ENCODE measurements at places on chromosomes 3 and 15.
A peak's percentile ranks its signal among the peaks of the same experiment; 100 is the strongest.

- no peak for DNase-seq
Measured at GRCh38 chr3:14674841-14675240, at the start of gene C3orf20. Gene C3orf20 (plus strand): TSS chr3:14675141. CDS start chr3:14682714, 7,573 bp downstream.

- no peak for DNase-seq
Measured at GRCh38 chr3:42067326-42067725, 23.8 kb upstream of the TRAK1 start.

DNA sequence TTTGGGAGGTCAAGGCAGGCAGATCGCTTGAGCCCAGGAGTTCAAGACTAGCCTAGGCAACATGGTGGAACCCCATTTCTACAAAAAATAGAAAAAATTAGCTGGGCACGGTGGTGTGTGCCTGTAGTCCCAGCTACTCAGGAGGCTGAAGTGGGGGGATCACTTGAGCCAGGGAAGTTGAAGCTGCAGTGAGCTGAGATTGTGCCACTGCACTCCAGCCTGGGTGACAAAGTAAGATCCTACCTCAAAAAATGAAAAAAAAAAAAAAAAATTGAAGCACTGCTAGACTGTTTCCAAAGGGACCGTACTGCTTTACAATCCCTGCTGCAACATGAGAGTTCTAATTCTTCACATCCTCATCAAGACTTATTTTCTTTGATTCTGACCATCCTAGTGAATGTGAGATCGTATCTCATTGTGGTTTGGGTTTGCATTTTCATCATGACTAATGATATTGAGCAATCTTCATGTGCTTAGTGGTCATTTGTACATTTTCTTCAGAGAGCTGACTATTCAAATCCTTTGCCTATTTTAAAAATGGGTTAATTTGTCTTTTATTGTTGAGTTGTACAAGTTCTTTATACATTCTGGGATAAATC lies 10.8 kb downstream of the CMTM8 start:
- DNase-seq, result no peak

- DNase-seq, result no peak
Measured at GRCh38 chr3:113533534-113533892, 1.2 kb downstream of the SIDT1 start.

DNA sequence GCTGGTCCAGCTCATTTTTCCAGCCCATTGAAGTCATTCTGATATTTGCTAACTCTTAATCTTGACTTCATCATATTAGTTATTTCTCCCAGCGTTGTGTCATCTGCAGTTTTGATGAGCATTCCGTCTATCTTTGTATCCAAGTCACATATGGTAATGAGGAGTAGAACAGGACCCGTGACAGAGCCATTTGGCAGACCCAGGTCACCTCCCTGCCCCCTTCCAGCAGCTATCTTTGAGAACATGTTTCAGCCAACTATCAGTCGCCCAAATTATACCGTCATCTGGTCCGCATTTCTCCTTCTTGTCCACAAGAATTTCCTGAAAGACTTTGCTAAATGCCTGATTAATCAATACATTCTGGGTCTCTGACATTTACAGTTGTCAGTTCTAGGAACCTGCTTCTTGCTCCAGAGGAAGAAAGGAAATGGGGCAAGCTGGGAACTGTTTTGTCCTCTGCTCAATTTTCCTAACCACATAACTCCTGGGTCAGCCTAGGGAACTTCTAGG lies 347.1 kb upstream of the NR2E3 start:
- no peak for DNase-seq

DNA sequence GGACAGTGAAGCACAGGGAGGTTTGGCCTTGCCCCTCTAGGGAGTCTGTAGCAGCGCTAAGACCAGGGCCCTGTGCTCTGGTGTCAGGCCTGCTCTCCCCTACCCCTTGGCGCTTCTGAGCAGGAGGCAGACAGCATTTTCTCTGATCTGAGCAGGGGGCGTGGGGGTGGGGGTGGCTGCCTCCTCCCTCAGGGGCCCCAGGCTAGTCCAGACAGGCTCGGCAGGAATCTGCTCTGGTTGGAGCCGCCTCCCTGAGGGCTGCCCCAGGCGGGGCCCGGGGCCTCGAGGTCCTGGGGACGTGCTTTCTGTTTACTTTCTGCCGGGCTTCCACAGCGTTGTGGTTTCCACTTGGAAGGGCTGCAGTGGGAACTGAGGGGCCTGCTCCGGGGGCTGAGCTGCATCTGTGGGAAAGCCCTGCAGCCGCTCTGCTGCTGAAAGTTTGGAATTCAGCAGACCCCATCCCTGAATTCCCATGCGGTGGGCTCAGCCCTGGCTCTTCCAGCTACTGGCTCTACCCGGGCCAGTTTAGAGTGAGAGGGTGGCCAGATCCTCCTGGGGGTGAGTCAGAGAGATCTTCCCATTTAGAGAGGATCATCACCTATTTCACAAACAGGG lies 105.4 kb downstream of the LINGO1 start:
- DNase-seq, result peak; percentile 88

DNA sequence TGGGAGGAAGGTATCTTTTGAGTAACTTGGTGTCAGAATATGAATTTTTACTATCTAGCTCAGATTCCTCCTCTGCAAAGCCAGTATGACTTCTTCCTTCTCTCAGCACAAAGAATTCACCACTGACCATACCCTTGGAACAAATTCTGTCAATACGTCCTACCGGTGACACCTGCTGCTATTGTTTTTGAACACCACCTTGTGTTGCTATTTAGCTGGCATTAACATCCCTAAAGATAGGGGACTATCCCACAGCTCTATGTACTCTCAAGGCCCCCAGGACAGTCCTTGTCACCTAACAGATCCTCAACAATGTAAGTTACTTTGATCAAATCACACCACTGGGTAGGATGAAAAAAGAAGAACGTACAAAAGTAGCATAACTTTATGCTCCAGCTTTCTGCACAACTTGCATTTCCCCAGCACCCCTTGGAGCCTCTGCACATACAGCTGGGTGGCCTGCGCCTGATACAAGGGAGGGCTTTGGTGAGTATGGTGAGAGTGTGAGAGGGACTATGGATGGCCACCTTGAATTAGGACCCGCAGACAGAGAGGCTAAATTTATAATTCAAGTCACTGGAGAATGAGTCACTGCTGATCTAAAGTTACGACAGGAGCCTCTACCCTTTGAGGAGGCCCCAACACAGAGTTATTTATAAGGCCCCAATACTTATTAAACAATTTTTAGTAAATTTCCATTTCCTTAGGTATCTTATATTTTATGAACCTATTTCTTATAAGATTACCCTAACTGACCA lies 2.3 kb upstream of the COLQ start:
- DNase-seq, result no peak

DNA sequence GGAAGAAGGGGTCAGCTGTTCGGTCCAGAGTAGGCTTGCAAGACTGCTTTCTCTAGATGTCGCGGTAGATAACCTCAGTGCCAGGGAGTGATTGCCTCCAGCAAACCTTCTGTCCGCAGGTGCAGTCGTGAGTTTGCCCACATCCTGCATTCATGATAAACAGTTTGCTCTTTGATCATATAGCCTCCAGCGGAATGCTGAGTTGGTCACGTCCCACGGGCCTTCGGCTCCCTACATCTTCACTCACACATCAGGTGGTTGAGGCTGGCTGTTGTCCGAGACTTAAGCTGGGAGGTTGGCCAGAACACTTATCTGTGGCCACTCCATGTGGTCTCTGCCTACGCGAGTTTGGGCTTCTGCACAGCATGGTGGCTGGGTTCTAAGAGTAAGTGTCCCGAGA lies 62.1 kb upstream of the NR2C2 start:
- no peak for DNase-seq

GRCh38 chr15:26926081-26926480 lies 44.9 kb upstream of the GABRG3 start:
- no peak for DNase-seq

GRCh38 chr3:89521328-89521727 lies 413.9 kb downstream of the EPHA3 start:
- no peak for DNase-seq

GRCh38 chr3:124318656-124319055 lies 326.7 kb upstream of the ROPN1 start:
- DNase-seq, result no peak

GRCh38 chr3:105847452-105847851 lies 21.4 kb downstream of the CBLB start:
- DNase-seq, result no peak

- peak; percentile 96 for DNase-seq
Measured at GRCh38 chr3:39106851-39107387, 508 bp downstream of the GORASP1 start.

GRCh38 chr15:49521802-49522201 lies 98.8 kb downstream of the FGF7 start:
- DNase-seq, result peak; percentile 27

DNA sequence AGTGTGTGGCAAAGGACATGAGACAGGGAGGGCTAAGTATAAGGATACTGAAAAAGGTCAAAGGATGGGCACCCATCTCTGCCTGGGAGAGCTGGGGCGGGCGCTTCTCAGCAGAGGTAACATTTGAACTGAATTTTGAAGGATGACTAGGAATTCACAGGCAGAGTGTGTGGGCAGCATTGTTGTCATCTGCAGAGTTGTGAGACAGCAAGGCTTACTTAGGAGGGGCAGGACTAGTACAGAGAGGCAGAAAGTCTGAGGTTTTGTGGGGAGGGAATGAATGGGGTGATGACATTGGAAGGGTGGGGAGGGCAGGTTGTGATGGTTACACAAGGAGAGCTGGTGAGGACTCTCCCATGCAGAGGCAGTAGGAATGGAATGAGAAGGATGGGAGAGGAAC lies 84.1 kb upstream of the PRR23C start:
- DNase-seq, result no peak

DNA sequence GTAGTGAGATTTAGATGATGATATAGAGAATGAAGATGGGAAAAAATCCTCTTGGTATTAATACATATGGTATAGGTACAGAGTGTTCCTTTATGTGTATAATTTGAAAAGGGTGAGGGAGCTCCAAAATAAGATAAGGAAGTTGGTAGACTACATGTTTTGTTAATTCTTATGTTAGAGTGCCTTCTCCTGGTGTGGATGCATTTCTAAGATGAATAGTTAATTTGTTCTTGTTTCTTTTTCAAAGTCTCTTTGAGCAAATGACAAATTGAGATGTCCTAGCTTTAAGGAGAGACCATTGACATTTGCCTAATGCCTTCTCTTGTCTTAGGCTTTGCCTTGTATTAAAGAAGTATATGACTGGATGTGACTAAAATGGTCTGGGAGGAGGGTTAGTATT lies 34.1 kb downstream of the AKAP13 start:
- peak; percentile 42 for DNase-seq

GRCh38 chr3:195150181-195151118 lies 120.5 kb downstream of the XXYLT1 start:
- DNase-seq, result peak; percentile 94

GRCh38 chr3:146747928-146748327 lies 142.8 kb upstream of the PLSCR5 start:
- peak; percentile 39 for DNase-seq

DNA sequence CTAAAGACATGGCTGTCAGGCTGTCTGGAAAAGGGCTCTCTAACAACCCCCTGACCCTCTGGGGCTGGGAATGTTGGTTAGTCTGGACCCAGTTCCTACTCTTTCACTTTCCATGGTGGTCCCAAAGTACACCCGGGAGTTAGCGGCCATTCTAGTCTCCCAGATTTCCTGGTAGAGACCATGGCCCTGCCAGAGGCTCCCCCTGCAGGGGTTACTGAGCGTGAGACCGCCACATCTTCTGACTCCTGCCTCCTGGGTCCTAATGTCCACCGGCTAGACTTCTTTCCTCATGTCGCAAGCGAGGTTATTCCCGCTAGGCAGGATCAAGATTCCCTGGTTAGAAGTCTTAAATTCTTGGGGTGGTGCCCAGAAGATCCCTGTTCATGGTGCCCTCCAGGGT lies 540.0 kb upstream of the ROBO1 start:
- DNase-seq, result no peak

- DNase-seq, result no peak
Measured at GRCh38 chr3:125340121-125340520, 35.0 kb downstream of the ZNF148 start.

DNA sequence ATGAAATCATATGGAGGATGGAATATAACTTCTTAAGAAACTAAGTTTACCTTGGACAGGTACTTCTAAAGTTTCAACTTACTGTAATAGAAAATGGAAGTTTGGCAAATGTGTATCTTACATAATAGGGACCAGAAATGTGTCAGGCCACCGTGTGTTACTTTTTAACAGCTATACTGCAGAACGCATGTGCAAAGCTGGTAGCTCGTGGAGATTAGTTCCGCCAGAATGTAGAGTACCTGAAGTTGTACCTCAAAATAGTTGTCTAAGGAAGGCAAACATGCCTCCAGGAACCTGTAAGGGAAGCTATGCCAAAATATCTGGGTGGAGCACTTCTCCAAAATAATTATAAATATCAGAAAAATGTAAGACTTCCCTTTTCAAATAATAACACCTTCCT lies 920.6 kb downstream of the ROBO1 start:
- no peak for DNase-seq

- DNase-seq, result peak; percentile 71
Measured at GRCh38 chr3:28376424-28376823, 27.8 kb upstream of the AZI2 start.

DNA sequence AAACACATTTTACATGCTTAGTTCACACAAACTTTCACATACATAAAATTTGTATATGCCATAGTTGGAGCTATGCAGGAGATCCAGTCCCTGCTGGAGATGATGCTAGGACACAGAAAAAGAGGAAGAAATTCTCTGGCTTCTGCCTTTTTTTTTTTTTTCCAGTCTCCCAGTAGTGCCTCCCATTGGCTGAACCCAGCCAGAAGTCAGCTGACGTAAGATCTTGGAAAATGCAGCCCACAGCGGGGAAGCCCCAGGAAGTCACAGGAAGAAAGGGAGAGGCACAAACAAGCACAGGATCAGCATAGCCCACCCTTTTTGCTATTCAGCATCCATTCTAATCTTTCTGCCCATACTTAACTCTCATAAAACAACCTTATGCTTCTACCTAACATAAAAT lies 38.5 kb downstream of the SCN11A start:
- DNase-seq, result no peak

- DNase-seq, result no peak
Measured at GRCh38 chr3:143511174-143511879, 336.9 kb downstream of the SLC9A9 start.

GRCh38 chr3:51968883-51969678 lies 1.8 kb upstream of the PCBP4 start:
- DNase-seq, result no peak

GRCh38 chr3:111621535-111621934 lies 26.4 kb upstream of the ZBED2 start:
- no peak for DNase-seq

DNA sequence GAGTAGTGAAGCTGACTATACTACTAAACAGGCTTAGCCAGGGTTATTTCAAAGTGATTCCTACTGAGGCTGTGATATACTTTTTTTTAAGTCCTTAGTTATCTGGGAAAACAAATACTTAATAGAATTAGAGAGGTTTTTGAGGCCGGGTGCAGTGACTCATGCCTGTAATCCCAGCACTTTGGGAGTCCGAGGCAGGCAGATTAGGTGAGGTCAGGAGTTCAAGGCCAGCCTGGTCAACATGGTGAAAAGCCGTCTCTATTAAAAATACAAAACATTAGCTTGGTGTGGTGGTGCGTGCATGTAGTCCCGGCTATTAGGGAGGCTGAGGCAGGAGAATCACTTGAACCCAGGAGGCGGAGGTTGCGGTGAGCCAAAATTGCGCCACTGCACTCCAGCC lies 34.2 kb downstream of the PRTG start:
- no peak for DNase-seq

- no peak for DNase-seq
Measured at GRCh38 chr15:70299931-70300869, 202.5 kb upstream of the TLE3 start.

- no peak for DNase-seq
Measured at GRCh38 chr3:94423578-94423977, 360.7 kb downstream of the NSUN3 start.

- DNase-seq, result peak; percentile 80
Measured at GRCh38 chr3:50028346-50028745, 60.4 kb upstream of the RBM5 start.

Measured in osteoblast (primary cell).